Stomach (tissue), 19 donors: ENCODE measurements at places on chromosomes 3 and 15.

GRCh38 chr15:39501366-39502081 is 79.4 kb upstream of the THBS1 start:
- no peak for DNase-seq

GRCh38 chr3:177385831-177386301 is 188.6 kb upstream of the TBL1XR1 start:
- DNase-seq = no peak

DNA sequence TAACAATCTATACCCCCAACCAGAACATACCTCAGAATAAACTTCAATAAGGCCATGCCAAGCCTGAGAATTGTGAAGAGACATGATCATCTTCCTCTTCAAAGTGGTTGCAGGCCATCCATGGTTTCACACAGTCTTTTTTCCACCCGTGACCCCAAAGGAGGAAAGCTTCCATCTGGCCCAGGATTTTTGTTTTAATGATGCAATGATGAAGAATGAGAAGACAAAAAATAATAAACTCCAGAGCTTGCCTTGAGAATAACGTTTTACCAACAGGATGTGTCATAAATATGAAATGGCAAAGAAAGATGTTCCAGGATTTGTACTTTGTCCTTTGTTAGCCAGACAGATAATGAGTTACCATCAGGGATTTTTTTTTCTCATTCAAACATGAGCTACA is 201.9 kb downstream of the WNT5A start:
- no peak for DNase-seq

DNA sequence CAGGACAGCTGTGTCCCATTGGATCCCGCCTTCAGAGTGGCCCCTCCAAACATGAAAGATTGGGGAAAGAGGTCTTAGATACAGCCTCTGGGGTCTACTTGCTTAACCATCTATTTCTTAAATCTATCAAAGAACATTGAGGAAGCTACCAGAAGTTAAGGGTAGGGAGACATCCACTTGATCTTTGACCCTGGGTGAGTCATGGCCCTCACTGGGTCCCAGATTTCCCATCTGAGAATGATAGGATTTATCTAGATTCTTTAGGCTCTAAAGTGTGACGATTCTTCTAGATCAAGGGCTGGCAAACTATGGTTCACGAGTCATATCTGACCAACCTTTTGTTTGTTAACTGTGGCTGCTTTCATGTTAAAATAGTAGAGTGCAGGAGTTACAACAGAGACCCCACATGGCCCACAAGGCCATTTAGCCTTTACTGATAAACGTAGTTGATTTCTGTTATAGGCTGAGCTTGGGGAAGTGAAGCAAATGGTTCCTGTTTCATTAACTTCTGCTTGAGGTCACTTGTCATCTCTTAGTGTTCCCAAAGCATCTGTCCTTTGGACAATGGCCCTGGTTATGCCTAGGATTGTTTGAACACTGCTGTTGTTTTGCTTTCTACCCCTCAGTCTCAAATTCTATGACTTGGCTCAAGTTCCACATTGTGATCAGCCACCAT is 8.0 kb downstream of the MUC13 start:
- DNase-seq = no peak

GRCh38 chr3:158640646-158641045 is 3.7 kb upstream of the GFM1 start:
- no peak for DNase-seq

DNA sequence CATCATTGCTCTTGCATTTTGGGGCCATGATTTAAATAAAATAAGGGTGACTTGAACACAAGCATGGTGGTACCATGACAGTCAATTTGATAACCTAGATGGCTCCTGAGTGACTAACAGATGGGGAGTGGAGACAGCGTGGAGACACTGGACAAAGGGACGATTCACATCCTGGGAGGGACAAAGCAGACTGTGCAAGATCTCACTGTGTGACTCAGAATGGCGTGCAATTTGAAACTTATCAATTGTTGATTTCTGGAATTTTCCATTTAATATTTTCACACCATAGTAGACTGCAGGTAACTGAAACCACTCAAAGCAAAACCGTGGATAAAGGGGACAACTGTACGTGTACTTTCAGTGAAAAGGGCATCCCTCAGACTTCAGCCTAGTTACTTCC is 25.5 kb downstream of the MCCC1 start:
- DNase-seq = no peak

DNA sequence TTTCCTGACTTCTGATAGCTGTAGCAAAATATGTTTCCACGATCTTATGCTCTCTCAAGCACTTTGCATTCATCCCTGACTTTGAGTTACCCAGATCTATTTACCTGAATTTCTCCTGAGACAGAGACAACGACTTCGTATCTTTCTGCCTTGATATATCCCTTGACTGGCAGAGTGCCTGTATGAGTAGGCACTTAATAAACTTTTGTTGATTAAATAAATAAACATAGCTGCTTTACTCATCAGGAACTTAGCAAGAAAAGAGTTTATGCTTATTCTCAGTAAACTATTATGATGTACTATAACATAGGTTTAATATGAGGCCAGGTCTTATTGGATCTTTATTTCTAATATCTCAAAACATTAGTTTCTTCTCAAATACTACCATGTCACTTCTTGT is 85.6 kb upstream of the PHLDB2 start:
- DNase-seq = no peak

DNA sequence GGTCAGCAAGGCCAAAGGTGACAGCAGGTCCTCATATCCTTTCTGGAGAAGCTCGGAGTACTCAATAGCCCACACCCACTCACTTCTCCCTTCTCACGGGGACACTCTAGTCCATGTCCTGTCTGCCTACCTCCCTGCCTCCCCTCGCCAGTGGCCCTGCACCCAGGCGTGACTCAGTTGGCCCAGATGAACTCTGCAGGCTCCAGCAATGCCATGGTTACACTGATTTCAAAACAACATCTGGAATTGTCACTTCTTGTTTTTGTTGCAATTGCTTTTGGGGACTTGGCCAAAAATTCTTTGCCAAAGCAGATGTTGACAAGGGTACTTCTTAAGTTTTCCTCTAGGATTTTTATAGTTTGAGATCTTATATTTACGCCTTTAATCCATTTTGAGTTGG is 13.0 kb downstream of the IL16 start:
- no peak for DNase-seq

DNA sequence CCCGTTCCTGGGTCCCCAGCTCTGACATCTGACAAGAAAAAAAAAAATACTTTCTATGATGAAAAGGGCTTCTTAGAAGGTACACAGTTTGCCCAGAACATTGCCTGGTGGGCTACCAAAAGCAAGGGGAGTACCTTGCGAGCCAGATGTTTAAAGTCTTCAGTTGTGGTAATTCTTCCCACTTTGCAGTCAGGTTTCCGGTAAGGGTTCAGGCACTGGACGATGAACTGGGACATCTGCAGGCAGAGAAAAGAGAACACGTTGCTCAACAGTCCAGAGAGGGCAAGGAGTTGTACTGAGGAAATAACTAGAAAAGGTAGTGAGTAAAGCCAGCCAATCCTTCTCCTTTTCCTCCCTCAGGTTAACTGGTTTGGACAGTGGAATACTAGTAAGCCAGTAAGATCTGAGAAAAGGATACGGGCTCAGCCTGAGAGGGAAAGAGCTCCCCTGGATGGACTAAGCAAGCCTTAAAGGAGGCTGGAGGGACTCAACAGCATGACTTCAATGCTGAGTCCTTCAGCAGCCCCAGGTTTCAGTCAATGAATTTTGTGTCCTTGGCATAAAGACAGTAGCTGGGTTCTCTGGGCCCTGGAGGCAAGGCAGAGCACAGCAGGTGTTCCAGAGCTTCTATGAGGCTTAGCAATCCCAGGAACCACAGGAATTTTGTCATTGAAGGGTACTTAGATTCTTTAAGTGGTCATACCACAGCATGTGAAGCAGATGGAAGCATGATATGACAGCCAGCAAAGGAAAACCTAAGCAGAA is 38.2 kb downstream of the NBEAL2 start:
- no peak for DNase-seq

GRCh38 chr3:116059421-116060096 is 385.7 kb downstream of the LSAMP start:
- no peak for DNase-seq

- no peak for DNase-seq
Observed at GRCh38 chr15:69634860-69635259, 182.2 kb downstream of the RPLP1 start.

- peak; percentile 78 for DNase-seq
Observed at GRCh38 chr3:133663569-133664313, 2.0 kb upstream of the TOPBP1 start.

DNA sequence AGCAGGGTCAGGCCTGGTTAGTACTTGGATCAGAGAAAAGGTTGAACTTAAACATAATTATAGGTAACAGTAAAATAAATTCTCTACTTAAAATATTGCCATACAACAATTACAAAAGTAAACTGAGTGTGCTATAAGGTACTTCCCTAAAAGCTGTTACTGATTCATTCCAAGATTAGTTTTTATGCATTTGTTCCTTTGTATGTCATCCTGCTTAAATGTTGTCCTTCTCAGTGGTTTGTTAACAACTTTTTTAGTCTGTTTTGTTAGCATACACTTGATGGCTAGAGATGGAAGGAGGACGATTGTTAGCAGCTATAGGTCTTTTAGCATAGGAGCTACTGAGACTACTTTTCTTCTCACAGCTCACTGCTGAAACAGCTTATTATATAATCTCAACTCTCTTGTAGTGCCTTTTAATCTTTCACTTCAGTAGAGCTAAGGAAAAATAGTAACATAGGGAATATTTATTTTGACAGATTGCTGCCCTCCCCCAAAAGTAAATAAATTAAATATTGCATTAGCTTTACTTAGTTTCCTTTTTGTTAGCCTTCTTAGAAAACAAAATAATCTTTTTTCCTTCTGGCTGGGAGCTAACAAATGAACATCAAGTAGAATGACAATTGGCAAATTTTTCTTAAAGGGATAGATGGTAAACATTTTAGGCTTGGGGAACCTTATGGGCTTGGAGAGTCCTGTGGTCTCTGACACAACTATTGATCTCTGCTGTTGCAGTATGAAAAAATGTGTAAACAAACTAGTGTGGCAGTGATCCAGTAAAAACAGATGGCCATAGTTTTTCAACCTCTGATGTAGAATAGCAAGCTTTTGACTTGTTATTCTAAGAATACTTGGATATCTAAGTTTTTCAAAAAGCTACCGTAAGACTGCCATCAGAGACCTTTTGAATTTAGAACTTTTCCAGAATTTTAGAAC is 39.5 kb downstream of the USP8 start:
- DNase-seq = no peak

DNA sequence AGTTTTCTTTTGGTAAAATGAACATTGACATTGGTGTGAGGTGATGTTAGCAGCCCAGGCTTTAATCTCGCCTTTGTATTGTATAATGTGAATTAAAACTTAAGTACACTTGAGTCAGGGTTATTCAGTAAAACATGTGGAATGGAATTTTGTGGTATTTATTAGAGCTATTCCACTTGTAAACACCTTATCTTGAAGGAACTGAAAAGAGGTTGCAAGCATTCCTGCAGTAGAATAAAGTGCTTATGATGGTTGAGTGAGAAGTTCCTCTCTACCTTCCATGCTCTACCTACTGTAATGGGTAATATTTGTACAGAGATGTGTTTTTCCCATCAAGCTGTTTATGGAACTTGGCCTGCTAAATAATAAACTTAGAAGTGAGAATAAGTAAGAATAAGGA is 36.1 kb downstream of the HMG20A start:
- DNase-seq = no peak

DNA sequence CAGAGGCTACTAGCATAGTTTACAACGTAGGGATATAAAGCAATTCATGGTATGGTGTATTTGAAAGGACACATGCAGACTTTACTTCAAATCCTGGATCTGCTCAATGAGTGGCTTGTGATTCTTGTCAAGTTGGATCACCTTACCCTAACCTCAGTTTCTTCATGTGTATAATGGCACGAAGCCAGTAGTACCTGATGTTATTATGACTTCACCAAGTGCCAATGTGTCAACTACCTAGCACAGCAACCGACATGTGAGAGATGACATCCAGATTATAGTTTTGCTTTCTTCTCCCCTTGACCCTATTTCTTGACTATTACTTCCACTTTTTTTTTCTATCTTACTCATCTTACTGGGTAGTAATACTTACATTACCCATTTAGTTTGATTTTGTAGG is 304.5 kb downstream of the RBMS3 start:
- no peak for DNase-seq

DNA sequence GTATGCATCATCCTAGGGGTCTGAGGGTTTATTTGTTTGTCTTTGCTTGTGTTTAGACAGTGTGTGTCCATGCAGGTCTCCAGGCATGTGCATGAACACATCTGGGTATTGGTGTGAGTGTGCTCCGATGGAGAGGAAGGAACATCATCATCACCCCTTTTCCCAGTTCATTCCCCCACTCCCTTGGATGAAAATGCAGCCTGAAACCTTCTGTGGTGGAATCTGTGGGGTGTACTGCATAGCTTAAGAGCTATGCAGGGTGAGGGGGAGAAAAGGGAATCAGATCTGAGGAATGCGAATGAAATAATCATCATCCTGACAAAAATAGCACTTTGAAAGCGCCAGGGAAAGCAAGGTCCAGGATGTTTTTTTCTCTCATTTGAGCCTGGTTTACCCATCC is 520.1 kb downstream of the NTRK3 start:
- DNase-seq = no peak

DNA sequence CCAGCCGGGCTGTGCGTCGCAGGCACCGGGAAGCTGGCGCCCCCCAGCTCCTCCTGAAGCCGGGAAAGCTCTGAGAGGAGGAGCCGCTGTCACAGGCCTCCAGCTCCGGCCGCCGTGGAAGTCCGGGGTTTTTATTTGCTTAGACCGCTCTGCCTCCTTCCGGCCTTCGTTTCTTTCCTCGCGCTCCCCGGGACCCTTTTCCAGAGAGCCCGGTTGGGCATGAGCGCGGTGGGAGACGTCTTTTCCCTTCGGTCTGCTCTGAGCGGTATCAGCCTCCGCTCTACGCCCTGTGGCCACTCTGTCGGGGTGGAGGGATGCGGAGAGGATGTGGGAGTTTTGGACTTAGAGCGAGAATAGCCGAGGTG is 559 bp downstream of the SENP5 start:
- DNase-seq = no peak

- DNase-seq = no peak
Observed at GRCh38 chr3:38522002-38522401, 25.9 kb downstream of the EXOG start.

DNA sequence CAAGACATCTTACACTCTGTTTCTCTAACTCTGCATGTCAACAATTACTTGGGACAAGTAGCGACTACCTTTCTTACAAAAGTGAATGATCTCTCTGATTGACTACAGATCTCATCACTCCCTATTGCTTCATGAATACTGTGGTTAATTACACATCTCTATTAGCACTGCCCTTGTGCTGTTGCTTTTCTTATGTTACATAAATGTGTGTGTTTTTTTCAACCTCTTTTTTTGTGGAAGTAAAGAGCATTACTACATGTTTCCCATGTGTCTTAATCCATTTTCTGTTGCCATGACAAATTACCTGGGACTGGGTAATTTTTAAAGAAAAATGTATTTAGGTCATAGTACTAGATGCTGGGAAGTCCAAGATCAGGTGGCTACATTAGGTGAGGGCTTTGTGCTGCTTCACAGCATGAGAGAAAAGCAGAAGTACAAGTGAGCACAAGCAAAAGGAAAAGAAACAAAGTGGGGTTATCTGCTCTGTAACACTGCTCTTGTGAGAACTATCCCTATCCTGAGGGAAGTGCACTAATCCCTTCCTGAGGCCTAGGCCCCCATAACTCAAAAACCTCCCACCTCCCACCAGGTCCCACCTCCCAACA is 298.2 kb upstream of the SATB1 start:
- DNase-seq = no peak
